Nucleus accumbens (tissue), 56 donors: ENCODE measurements at places on chromosomes 1 and 21.

DNA sequence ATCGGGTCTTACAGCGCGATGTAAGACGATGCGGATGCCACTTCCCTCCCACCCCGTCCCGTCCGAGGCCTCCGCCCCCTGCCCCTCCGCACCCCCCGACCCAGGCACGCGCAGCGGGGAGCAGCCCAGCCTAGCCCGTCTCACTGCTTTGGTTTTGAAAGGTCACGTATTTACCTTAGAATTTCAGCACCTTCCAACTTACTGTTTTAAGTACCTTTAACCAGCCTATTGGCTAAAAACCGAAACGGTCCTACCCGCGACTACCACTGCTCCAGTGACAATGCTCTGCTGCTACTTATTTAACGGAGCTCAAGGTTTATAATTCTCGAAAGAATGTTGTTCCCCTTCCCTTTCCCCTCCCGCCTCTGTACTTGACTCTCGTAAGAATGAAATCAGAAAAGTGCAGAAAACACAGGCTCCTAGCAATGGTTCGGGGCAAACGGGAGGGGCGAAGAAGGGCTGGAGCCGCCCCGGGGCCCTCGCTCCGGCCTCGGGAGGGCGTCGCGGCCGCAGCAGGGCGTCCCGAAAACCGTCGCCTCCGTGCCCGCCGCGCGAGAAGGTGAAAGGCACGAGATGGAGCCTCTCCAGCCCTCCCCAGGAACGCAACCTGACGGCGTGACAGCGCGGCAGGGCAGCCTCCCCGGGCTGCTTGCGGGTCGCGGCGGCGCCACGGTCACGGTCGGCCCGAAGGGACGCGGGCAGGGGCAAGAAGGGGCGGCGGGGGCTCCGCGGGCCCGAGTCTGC is 667 bp downstream of the TMEM50B start:
- no peak for DNase-seq

- DNase-seq, result no peak
These were observed 56.1 kb upstream of the SH3GLB1 start for GRCh38 chr1:86648255-86648654.

DNA sequence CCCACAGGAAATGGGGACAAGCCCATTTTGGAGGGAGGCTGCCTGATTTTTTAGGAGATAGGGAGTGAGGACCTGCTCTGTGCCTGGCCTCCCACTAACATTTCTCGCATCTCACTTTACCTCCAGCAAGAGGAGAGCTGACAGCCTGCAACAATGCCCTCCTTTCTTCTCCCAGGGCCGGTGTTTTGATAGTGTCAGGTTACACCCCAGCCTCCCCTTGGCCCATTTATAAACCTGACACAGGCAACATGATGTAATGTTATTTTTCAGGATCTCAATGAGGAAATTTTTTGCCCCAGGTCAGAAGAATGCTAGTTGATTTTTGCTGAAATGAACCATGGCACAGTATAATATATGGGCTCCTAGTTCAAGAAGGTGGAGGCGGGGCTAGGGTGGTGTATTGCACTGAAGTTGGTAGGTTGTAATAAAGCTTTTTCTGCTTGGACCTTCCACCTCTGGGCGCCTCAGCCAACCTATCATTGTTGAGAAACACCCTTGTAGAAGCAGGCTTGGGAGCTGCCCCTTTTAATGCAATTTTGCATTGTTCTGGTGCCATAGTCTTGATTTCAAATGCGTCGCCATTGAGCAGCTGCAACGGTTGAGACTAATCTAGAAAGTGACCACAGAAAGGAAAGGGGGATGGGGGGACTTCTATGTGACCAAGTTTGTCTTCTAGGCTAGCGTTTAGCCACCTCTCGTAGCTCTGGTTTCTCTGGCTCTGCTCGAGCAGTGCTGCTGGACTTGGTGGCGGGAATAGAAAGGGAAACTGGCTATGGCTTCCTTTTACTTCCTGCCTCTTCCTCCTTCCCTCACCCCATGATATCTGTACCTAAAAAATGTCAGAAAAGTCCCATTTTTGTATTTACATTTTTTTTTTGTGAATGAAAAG is 53.0 kb downstream of the PBX1 start:
- DNase-seq, result no peak

DNA sequence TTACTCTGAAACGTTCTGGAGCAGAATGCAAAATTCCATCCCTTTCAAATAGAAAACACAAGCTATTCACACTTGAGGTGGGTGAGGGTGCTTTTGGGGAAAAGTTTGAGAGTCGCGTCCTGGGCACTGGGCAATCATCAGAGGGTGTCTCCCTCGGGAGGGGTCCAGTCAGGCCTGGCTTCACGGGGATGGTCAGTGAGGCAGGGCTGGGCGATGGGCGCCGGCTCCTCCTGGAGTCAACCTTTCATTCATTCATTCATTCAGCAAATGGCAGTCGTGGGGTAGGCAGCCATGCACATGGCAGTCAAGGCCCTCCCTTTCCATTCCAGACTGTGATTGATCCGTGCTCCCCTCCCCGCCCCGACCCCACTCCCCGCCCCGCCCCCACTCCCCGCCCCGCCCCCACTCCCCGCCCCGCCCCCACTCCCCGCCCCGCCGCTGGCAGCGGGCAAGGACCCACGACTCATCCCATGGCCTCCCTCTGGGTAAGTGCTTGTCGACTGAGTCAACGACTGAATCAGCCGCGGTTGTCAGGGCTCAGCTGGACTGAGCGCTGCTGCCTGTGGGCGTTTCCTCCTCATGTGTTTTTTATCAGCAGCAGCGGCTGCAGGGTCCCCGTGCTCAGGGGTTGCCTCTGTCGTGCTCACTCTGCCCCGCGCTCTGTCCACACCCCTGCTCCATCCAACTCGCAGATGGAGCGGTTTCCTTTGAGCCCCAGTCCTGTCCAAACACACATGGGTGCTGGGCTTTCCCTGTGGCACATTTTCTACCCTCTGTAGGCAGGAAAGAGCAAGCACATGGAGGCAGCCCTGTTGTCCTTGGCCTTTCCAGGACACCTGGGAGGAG is 12.5 kb upstream of the SPSB1 start:
- DNase-seq, result no peak

DNA sequence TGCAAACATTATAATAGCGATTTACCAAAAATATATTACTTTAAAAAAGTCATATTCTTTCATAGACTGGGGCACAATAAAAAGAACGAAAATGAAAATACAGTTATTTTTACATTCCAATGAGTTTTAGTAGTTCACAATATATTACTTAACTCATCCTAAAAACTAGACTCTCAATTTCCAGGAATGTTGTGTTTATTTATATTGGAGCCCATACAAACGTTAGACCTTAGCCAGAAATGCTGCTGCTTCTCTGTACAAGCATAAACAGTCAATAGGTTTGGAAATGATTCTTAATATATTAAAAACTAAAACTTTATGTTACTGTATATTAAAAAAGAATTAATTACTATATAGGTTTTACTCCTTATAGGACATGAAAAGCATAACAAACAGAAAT is 302.3 kb downstream of the BRINP3 start:
- no peak for DNase-seq

DNA sequence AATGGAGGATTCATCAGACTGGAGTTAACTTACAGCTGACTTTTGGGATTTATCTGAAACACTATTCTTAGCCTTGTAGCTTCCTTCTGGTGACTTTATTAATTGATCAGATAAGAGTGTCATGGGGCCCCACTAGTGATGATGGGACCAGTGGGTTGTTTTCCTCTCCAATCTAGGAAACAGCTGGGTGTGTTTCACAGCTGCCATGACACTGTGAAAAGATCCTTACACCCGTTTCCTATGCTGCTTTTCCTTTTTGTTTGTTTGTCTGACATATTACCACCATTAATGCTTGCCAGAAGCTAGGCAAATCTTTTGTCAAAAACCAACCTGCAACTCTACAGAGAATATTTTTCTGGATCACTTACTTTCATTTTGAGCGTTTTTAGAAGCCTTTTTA is 86.2 kb downstream of the ZBTB18 start:
- no peak for DNase-seq

DNA sequence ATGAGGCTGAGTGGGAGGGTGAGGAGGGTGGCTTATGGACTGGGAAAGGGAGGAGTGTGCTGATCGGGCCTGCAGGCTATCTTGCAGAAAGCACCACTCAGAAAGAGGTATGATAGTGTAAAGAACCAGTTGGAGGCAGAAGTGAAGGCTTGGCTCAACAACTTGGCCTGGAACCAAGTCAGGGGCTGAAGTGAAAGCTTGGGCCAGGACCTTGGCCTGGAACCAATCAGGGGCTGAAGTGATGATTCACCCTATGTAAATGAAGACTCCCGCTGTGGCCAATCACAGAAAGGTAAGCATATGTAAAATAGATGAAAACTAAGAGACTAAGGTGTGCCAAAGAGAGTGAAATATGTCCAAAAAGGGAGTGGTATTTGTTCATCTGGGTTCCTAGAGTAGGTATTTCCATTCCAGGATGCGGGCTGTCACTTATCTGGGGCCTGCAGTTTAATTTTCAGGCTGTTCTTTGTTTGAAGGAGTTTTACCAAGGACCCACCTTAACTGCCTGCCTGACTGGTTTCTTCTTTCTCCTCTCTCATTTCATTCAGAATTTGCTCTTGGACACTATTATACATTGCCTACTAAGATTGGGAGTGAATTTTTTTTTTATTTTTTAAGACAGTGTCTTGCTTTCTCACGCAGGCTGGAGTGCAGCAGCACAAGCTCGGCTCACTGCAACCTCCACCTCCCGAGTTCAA is 5.1 kb upstream of the RFX5 start:
- DNase-seq, result no peak

DNA sequence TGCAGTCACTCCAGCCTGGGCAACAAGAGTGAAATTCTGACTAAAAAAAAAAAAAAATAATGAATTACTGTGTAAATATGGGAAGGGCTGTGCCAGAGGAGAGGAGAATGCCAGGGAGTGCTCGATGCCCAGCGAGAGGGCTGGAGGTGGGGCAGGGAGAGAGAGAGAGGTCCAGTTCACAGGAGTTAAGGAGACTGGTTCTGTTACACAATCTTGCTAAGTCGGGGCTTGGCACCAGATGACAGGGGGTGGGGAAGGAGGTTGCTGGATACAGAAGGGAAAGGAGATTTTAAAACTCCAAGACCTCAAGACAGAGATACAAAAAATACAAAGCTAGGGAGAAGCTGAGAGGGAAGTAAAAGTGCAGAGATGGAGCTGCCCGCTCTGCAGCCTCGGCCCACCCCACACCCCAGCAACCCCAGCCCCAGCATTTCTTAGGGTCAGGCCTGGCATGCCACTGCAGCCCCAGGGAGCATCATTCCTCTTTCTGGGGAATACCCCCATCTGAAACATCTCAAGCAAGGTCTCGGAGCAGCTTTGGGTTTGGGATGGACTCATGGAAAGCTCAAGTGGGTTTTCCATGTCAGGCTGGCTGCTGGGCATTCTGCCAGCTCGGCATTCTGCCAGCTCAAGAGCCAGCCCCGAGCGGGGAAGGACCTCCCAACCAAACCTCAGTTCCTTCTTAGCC is 991 bp downstream of the SELENBP1 start:
- DNase-seq, result peak; percentile 43

DNA sequence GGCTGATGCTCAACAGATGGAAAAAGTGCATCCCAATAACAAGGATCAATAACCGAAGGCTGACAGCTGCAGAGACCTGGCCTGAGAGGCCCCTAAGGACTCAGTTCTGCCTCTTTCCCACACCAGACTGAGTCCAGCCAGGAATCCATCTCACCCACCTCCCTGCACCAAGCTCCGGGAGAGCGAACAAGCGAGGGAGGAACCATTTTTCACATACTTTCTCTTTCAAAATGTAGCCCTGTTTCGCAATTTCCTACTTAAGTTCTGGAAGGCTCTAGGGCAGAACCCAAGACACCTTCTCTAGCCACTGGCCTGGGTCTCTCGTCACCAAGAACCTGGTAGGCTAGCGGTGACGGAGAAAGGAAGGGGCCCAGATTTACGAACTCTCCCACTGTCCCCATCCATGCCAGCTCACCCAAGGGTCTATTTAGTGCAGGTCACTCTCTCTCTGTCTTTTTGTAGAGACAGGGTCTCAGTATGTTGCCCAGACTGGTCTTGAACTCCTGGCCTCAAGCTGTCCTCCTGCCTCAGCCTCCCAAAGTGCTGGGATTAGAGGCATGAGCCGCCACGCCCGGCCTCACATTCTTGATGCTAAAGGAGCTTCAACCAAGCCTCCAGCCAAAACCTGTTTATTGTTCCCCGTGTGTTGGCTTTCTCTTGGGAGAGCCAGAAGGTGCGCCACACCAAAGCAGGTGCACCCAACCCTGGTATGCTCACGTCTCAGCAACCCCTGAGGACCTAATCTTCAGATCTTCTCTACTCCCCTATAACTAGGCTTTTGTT is 10.9 kb upstream of the GNL2 start:
- DNase-seq, result no peak

GRCh38 chr1:209455145-209455544 is 128.4 kb upstream of the CAMK1G start:
- no peak for DNase-seq

DNA sequence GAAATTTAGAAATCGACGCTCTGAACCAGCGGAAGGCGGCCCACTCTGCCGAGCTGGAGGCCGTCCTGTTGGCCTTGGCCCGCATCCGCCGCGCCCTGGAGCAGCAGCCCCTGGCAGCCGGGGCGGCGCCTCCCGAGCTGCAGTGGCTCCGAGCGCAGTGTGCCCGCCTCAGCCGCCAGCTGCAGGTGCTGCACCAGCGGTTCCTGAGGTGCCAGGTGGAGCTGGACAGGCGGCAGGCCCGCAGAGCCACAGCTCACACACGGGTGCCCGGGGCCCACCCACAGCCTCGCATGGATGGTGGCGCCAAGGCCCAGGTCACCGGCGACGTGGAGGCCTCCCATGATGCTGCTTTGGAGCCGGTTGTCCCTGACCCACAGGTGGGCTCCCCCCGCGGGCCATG is 47.0 kb upstream of the DIP2A start:
- DNase-seq, result no peak

DNA sequence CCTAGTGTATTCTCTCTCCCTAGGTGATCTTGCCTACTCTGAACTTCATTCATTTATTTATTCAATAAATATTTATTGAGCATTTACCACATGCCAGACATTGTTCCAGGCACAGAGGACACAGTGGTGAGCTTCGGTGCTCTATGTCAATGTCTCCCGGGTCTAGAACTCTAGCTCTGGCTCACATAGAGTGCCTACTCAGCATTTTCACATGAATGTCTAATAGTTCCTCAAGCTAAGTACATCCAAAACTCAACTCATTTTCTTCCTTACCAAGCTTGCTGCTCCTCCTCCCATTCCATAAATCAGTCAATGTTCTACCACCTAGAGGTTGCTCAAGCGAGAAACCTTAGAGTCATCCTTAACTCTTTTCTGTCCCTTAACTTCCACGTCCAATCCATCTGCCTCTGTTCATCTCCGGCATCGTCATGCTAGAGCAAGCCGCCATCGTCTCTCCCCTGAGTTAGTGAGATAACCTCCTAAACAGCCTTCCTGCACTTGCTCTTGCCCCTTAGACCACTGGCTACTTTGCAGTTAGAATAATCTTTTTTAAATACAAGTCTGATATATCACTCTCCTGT is 67.5 kb downstream of the TMEM53 start:
- DNase-seq, result no peak
